ENCODE measurements at places on chromosomes 2 and 18.
A peak's percentile ranks its signal among the peaks of the same experiment; 100 is the strongest.

GRCh38 chr2:85273738-85274731 lies 53.8 kb downstream of the TGOLN2 start:
- DNase-seq = no peak

DNA sequence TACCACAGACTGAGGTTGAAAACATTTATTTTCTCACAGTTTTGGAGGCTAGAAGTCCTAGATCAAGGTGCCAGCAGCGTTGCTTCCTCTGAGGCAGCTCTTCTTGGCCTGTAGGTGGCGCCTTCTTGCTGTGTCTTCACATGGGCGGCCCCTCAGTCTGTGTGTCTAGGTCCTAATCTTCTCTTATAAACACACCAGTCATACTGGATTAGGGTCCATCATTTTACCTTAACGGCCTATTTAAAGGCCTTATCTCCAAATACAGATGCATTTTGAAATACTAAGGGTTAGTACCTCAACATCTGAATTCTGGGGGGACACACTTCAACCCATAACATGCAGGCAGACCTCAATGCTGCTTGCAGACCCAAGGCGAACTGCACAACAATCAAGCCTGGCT lies 4.4 kb upstream of the RMC1 start:
- peak; percentile 60 for DNase-seq

DNA sequence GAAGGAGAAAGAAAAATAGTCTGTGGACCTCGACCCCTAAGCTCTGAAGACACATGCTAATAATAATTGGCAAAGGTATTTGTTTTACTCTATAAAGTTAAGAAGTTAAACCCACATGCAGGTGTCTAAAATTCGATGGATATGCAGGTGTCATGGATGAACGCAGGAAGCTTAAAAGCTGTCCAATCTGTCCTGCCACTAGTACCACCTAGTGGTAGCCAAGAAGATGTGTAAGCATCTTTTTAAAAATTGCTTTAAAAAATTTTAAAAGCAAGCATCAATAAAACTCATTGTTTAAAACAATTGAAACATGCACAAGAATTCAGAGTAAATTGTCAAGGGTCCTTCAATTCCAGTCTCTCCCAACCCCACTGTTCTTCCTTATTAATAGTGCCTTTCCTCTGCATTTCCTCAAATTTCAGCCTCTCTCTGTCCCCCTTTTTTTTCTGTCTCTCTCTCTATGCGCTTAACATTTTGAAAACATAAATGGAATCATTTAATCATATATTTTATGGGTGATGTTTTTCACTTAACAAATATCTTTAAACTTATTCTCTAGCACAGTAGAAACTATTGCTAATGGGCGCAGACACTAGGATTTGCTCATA lies 30.6 kb upstream of the PPP3R1 start:
- DNase-seq = no peak

GRCh38 chr2:239735829-239736357 lies 289.2 kb downstream of the NDUFA10 start:
- DNase-seq = no peak

- no peak for DNase-seq
Observed at GRCh38 chr2:28248511-28248910, 144.1 kb upstream of the FOSL2 start.

DNA sequence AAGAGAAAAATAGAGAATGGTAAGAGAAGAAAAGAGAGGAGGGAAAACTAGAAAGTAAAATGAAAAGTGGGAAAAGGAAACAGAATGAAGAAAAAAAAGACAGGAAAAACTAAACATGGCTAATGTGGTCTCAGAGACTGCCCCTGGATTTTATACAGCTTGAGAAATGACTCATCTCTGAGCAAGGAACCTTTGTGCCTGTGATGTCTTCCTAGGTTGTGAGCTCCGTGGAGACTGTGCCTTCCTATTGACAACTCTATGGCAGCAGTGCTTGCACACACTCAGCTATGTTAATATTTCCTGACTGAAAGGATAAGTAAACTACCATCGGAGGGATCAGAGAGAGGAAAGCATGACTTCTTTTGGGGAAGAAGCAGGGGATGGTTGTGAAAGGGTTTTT lies 203.8 kb downstream of the RDH14 start:
- DNase-seq = no peak

DNA sequence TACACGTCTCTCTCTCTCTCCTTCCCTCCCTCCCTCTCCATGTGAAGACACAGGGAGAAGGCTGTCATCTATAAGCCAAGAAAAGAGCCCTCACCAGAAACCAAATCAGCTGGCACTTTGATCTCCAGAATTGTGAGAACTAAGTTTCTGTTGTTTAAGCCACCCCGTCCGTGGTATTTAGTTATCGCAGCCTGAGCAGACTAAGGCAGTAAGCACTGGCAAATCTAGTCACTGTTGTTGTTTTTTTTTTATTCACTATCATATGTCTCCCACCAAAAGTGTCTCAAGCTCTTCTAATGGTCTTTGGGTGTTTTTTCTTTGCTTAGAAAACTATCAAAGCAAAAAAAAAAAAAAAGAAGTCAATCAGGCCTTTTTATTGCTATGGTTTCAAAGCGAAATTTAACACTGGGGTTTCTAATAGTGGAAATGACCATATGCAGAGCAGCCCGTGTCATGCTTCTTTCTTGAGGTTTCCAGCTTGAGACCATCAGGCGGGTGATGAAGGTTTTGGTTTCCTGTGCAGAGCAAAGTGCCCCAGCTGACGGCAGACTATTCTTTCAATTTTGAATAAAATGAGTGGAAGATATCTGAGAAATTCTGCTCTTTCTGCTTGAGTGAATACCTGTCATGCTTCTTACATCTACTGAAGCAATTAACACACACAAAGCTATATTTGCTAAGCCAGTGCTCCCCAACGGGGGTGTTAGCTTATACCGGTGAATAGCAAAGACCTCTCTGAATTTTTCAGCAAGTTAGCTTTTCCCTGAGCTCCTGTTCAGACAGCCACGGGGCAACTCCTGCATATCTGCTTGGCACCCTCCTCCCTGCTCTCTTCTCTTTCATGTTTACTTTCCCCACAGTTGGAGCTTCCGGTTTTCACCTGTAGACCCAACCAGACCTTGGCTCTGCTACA lies 394.1 kb upstream of the ATP5MC3 start:
- no peak for DNase-seq

DNA sequence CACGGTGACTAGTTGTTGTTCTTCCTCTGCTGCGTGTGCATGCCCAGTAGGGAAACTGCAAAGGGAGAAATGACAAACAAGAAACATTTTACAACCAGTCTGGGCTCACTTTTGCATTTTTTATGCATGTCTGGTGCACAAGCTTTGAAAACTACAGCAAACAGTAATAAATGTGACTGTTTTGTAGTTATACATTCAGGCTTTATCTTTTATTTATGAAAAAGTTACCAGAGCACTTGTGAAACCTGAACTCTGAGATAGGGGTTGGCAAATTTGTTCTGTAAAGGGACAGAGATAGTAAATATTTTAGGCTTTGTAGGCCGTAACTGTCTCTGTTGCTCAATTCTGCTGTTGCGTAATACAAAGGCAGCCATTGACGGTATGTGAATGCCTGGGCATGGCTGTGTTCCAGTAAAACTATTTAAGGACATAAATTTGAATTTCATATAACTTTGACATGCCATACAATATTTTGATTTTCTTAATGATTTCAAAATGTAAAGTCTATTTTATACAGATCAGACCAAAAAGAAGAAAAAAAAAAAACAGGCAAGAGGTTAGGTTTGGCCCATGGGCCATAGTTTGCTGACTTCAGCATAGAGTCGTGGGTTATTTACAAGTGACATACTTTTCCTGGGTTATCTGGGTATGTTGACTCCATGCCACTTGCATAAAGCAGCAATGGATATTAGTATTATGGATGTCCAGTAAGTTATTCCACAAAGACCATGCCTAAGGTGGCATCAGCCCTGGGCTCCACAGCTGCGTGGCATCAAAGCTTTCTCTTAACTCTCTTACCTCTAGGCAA lies 53.6 kb upstream of the EML6 start:
- DNase-seq = no peak

DNA sequence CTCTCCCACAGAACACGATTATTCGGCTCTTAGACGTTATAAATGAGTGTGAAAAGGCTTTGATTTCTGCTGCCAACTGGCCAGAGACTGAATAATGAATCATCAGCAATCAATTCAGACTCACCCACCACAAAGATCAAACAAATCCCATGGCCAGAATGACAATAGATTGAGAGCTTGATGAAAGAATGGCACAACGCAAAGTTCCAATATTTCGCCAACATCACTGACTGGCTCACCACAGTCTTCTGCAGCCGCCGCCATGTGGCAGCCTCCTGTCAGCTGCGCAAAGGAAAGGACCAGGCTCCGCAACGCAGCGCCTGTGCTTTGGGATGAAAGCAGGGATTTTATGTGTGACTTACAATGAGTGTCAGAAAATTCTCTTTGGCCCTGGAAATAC lies 104.4 kb upstream of the SOX11 start:
- no peak for DNase-seq

DNA sequence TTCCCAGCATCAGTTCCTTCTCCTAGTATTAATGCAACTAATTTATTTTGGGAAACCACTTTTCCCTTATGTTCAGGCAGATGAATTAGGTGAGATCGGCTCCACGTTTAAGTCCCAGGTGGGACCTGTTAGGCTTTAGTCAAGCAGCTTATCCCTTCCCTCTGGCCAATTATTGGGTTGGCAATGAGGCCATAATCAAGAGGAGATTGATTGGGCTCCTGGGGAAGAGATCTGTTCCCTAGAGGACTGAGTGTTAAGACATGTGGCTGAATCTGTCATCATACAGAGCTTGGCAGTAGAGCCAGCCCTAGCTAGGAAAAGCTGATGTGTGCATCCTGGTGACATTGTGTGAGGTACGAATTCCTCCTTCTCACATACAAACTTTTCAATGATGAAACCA lies 104.4 kb downstream of the PTH2R start:
- DNase-seq = no peak

GRCh38 chr2:174599310-174599921 lies 1.8 kb upstream of the WIPF1 start:
- no peak for DNase-seq

DNA sequence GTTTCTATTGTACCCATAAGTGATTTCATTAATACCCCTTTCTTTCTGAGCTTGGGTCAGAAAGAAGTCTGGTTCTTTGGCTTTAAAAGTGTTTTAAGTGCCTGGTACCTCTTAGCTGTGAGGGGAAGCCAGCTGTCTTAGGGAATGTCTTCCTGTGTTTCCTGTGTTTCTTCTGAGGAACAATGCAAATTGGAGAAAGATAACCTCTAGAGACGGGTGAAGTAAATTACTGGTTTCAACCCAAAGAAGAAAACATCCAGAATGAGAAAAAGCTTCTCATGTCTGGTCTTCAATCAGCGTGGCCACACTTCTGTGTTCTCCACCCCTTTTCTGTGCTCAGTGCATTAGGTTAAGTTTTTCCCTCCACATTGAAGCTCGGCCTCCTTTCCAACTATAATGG lies 10.2 kb upstream of the CHN1 start:
- DNase-seq = no peak

- DNase-seq = no peak
Observed at GRCh38 chr2:6103949-6104348, 411.8 kb downstream of the SOX11 start.

- DNase-seq = no peak
Observed at GRCh38 chr2:62593825-62594224, 87.8 kb upstream of the TMEM17 start.

GRCh38 chr2:36439084-36439483 lies 83.5 kb downstream of the CRIM1 start:
- DNase-seq = no peak

GRCh38 chr2:174692256-174692919 lies 71.9 kb downstream of the CHRNA1 start:
- DNase-seq = no peak

GRCh38 chr2:132651115-132652045 lies 18.6 kb downstream of the LYPD1 start:
- no peak for DNase-seq

DNA sequence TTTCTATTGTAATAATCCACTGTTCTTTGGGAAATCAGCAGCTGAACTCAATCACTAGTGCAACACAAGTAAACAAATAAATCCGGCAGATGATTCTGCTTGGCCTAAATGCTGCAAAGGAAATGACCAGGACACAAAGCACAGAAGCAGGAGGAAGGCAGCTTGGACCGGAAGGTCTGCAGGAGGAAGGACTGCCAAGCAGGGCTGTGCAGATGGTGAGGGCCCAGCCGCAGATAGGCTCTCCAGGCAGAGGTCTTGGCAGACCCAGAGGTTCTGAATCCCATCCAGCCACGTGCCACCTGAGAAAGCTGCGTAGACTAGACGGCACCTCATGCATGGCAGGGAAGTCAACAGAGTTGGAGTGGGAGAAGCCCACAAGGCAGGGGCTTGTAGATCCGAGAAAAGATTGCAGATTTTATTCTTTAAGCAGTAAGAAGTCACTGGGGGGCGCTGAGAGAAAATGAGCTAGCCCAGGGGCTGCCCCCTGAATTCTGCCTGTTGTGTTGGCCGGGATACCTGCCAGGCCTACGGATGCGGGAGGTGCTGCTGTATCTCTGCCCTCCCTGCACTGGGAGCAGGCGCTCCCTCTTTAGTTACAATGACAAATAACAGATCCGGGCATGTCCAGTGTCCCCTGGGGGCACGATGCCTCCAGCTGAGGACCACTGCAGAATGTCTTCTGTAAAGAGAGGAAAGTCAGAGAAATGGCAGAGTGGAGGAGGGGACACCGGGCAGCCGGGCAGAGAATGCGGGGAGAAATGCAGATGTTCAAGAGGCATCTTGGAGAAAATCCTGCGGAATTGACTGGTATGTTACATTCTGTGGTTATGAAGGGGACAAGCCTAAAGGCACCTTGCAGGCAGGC lies 153.5 kb downstream of the PXDN start:
- no peak for DNase-seq

DNA sequence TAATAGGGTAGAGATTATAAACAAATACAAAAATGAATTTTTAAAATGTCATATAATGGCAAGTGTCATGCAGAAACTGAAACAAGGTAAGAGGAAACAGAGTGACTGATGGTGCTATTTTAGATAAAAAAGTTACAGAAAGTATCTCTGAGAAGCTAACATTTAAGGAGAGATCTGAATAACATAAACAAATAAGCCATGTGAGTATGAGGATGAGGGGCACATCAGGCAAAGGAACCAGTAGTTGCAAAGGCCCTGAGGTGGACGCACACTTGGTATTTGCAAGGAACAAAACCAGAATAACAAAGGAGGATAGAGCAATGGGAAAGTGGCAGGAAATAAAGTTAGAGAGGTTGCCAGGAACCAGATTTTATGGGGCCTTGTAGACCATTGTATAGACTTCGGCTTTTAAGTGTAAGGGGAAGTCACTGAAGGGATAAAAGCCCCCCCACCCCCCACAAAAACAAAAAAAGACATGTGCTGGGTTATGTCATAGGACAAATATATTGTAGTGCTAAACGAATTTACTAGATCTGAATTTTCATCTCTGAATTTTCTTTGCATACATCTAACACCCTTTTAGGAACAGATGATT lies 159.2 kb downstream of the DTNB start:
- DNase-seq = no peak

DNA sequence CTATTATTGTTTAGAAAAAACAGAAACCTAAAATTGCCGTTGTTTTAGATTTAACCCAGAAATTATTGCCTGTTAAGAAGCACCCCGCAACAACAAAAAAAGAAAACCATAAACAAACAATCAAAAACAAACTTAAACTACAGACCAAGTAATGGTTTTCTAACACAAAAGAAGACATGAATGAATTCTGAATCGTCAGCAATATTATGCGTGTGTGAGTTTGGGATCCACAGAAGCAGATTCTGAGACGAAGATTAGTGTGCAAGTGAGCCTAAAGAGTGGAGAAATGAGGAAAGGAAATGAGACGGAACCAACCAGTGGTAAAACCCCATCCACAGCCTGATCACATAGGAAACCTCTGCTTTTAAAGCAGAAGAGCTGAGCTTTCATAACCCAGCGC lies 1514.9 kb upstream of the PIK3C3 start:
- no peak for DNase-seq

GRCh38 chr2:52465287-52465686 lies 1302.3 kb upstream of the CHAC2 start:
- no peak for DNase-seq
